ENCODE measurements at places on chromosomes 2 and 18.

GRCh38 chr2:36359067-36359466 lies 3.5 kb downstream of the CRIM1 start:
- DNase-seq, result no peak

GRCh38 chr18:48874233-48874632 lies 76.5 kb downstream of the SMAD7 start:
- DNase-seq, result no peak

DNA sequence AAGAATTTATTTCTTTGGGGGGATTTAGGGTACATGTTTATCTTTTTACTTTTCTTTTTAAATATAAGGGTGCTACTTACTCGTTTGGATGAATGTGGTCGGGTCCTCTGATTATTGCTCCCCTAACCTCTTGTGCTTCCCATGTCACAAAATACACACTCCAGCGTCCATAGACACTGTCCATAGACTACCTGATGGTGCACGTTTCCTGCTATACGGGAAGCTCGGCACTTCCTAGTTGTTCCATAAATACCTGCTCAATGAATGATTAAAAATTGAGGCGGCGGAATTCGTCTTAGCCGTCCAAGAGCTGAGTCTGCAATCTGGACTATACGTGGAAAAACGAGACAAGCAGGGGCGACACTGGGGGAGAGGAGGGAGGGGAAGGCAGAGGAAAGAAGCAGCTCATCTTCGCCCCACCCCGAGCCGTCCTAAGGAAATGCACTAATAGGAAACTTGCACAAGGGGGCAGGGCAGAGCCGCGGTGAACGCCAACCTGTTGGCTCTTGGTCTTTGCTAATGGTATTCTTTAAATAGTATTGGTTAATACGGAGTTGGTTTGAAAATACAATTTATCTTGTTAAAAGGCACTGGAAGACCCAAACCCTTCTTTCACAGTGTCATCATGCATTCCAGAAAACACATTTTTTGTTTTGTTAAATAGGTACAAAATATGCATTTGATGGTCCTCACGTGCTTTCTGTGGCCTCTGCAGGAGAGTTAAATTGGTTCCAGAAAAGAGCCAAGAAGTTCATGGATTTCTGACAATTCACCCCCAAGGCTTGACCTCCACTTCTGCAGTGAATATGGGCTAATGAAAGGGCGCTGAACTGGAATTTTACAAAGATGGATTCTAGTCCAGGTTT lies 73.0 kb upstream of the KCTD1 start:
- DNase-seq, result peak; percentile 66

- DNase-seq, result no peak
These were observed 2041.4 kb upstream of the CELF4 start for GRCh38 chr18:39607034-39607433.

- DNase-seq, result no peak
These were observed 765 bp upstream of the ING5 start for GRCh38 chr2:241701149-241701398.

- DNase-seq, result no peak
These were observed 333.7 kb downstream of the AGAP1 start for GRCh38 chr2:235827585-235827992.

DNA sequence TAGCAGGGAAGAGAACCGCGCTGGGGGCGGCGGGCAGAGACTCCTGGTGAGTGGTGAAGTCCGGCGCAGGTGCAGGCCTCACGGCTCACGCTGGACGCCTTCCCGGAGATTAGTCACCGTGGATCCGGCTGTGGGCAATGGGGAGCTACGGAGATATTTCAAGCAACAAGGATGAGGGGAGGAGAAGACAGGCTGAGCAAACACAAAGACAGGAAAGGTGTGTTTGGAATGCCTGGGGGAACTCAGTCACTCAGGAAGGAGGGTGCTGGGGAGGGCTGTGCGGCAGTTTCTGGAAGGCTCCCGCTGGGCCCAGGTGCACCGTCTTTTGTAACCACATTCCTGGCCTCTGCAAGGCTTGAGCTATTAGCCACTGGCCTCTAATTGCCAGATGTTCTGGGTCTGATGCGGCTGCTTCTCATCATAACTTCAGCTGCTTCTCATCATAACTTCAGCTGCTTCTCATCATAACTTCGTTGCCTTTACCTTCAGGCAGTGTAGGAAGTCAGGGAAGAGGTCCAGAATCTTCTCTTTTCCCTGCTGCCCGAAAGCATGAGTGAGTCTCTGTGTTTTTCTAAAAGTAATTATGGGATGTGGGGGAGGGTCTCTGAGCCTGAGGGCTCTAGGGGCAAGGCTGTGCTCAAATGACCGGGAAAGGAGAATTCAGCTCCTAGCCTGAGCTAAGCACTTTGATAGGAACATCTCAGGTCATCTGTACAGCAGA lies 118.9 kb downstream of the PXDN start:
- no peak for DNase-seq

GRCh38 chr2:207617011-207617671 lies 8.1 kb downstream of the METTL21A start:
- DNase-seq, result no peak

DNA sequence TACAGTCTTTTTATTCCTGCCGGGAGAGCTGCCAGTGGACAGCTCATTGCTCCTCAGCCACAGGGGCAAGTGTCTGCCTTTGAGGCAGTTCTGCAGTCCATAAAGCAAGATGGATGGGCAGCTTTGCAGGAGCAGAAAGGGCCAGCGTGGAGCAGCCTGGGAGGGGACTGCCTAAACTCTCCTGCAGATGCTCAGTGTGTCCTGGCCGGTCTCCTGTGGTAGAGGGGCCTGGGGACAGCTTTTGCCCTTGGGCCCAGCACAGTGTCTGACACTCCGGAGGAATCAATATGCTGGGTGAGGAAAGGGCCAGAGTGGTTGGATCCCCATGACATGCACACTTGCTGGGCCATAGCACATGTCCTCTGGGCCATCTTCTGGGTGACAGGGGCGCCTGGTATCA lies 65.7 kb upstream of the DAPL1 start:
- DNase-seq, result no peak

GRCh38 chr18:51425475-51425874 lies 228.0 kb upstream of the MEX3C start:
- DNase-seq, result no peak

DNA sequence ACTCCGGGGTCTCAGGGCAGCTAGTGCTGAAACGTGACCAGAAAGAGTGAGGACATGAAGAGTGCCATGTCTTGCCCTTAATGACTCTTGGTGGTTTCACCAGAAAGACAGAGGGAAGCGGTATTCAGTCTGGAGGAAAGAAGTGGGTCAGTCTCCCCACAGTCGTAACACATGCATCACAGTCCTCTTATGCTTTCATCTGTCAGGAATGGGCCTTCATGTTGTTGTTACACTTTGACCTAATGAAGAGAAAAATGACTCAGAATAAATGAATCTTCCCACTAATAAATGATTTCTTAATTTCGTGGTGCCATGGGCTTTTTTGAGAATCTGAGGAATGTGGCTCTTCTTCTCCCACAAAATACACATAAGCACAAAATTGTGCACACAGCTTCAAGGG lies 103.2 kb downstream of the SLC8A1 start:
- DNase-seq, result no peak

- DNase-seq, result no peak
These were observed 58.6 kb downstream of the SP110 start for GRCh38 chr2:230161184-230161583.

- peak; percentile 85 for DNase-seq
These were observed 24.1 kb downstream of the PSMG2 start for GRCh38 chr18:12726774-12727550.

- no peak for DNase-seq
These were observed 58.8 kb downstream of the AGAP1 start for GRCh38 chr2:235552671-235553070.

DNA sequence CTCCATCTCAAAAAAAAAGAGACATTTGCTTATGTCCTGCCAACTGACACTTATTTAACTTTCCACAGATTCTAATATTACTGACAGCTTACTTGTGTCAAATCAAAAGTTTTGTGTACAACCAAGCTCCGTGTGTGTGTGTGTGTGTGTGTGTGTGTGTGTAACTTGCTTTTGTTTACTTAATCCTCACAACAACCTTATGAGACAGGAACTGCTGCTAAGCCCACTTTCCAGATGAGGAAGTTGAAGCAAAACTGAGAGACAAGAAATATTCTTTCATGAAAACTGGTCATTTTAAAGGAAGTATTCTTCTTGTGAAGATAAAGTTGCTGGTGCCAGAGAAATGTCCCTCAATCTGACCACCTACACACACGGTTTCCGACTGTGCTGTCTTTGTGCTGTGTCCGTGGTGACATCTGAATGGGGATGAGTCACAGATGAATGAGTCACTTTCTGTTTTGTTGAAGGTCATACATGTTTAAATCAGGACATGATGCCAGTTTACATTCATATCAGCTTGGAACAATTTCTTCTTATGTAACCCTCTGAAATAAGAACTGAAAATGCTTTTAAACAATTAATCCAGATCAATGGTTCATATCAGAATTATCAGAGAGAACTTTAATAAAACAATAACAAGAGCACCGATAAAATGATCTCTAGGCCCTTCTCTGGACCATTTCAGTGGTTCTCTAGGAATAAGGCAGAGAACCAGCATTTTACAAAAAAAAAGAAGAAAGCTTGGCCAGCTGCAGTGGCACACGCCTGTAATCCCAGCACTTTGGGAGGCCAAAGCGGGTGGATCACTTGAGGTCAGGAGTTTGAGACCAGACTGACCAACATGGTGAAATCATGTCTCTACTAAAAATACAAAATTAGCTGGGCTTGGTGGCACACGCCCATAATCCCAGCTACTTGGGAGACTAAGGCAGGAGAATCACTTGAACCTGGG lies 95.5 kb downstream of the THNSL2 start:
- DNase-seq, result peak; percentile 33

- no peak for DNase-seq
These were observed 181.9 kb downstream of the MEMO1 start for GRCh38 chr2:31828891-31829290.

- DNase-seq, result no peak
These were observed 69.5 kb downstream of the GPD2 start for GRCh38 chr2:156505696-156506095.

DNA sequence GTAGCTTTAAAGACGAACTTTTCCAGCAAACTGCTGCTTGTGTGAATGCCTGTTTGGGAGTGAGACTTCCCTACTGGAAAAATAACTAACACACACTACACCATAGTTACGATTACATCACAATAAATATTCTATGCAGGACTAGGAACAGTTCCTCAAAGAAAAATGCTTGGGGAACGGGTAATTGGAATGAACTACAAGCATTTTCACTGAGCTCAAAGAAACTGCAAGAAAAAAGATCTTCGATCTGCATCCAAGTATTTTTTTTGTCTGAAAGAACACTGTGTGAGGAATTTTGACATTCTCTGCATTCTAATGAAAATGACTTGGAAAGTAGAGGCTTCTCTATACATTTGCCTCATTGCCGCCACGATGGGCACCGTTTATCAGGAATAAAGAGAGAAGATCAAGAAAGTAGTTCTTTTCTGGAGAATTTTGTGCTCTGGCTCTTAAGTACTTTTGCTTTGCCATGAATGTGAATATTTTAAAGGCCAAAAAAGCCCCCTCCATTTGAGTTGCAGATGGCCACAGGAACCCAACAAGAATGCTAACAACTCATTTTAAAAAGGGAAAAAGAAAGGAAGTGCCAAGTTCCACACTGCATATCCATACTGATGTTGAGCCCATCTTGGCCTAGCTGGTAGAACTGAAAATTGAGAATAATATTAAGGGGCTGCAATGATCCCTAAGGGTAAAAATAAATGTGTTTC lies 13.6 kb downstream of the LYPD1 start:
- DNase-seq, result no peak

GRCh38 chr2:98795891-98796676 lies 65.2 kb upstream of the MGAT4A start:
- no peak for DNase-seq

- DNase-seq, result no peak
These were observed 438.7 kb upstream of the SALL3 start for GRCh38 chr18:78540636-78541529.

GRCh38 chr2:107525406-107525805 lies 301.3 kb upstream of the RGPD4 start:
- DNase-seq, result no peak

- peak; percentile 75 for DNase-seq
These were observed 230.9 kb upstream of the SLC14A2 start for GRCh38 chr18:45384137-45384961.

GRCh38 chr18:28086670-28087552 lies 90.0 kb downstream of the CDH2 start:
- DNase-seq, result peak; percentile 34

- DNase-seq, result no peak
These were observed 34.8 kb downstream of the ASB1 start for GRCh38 chr2:238461491-238461890.

GRCh38 chr2:72210470-72210869 lies 62.8 kb upstream of the CYP26B1 start:
- no peak for DNase-seq

DNA sequence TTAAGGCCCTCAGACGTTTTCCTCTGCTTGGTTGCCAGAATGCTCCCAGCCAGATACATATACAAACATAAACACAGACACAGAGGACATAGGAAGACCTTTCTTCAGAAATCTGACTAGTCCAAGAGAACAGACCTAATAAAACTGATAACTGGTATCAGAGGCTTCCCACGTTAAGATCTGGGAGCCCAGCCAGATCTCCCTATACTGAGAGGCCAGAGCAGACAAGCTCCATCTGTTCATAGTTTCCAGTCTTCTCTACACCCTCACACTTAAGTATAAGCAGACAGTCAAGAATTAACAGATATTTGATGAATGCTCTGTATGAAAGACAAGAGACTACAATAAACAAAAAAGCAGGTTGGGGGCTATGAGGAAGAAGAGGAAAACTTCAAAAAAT lies 240.5 kb upstream of the CHAC2 start:
- DNase-seq, result no peak

GRCh38 chr2:144459286-144459685 lies 60.6 kb downstream of the ZEB2 start:
- DNase-seq, result no peak

DNA sequence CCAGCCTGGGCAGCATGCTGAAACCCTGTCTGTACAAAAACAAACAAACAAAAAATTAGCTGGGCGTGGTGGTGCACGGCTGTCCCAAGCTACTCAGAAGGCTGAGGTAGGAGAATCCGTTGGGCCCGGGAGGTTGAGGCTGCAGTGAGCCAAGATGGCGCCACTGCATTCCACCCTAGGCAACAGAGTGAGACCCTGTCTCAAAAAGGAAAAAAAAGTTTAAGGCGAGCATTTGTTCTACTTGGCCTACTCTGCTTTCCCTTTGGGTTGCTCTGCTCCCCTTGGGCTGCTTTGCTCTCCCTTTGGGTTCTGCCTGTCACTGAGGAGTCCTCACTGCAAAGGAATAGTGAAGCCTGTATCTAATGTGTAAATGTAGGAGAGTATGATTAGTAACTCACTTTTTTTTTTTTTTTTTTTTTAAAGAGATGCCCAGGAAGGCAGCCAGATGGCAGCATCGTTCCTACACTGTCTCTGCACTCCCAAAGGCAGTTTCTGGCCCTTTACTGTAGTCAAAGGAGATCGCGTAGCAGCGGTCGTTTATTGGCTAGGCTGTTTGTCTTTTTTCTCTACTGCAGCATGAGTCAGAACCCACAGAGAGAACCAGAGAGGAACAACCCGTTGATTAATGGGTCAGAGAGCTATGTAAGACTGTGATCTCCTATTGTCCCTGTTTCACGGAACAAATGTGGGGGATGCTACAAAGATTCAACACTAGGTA lies 118.3 kb upstream of the CWC22 start:
- DNase-seq, result peak; percentile 77

- DNase-seq, result no peak
These were observed 162.3 kb upstream of the NXPH2 start for GRCh38 chr2:138942466-138942865.

GRCh38 chr2:194380011-194380410 lies 1277.0 kb upstream of the SLC39A10 start:
- DNase-seq, result no peak
